OCI-LY7 (cell line): ENCODE measurements at places on chromosomes 1 and 21.

GRCh38 chr1:28249013-28249865, 10.1 kb upstream of the SESN2 start:
- DNase-seq = peak; percentile 85

DNA sequence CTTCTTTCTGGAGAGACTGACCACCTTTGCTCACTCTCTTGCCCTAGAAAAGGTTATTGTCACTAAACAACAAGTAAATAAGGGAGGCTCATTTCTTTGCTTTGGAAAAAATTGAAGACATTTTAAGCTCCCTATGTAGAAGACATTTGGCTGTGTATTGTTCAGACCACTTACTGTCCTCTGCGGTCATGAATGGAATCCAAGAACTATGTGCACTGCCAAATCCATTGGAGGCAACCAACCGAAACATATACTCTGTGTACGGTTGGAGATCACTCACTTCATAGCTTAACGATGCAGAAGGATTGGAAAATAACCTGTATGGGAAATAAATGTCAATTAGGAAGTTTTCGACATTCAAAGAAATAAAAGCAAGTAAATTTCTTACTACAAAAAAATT, 332.8 kb downstream of the KCTD3 start:
- DNase-seq = no peak

- no peak for DNase-seq
Measured at GRCh38 chr1:19752083-19752696, 47.5 kb downstream of the TMCO4 start.

GRCh38 chr1:161913482-161914140, 110.1 kb downstream of the OLFML2B start:
- DNase-seq = no peak

DNA sequence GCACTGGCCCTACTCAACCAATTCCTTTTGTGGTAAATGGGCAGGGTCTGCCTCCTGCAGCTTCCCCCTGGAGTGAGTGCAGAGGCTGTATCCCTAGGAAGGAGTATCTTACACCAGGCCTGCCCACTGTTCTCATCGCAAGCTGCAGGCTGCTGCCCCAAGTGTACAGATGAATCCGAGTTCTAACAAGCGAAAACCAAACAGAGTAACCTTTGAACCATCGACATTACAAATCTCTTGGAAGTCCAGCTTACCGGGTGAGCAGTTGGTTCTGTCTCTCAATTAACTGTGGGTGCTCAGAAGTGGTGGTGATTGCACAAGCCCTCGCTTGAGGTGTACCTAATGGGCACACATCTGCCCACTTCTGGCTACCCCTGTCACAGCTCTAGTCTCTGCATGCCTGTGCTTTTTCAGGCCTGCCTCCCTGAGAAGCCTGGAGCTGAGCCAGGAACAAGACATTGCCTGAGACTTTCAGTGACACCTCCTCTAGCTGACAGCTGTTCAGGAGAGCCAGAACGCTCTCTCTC, 22.7 kb downstream of the INAVA start:
- no peak for DNase-seq

GRCh38 chr1:64850846-64851245, 106.0 kb downstream of the RAVER2 start:
- no peak for DNase-seq

GRCh38 chr1:84301785-84302385, 377 bp downstream of the SAMD13 start:
- DNase-seq = peak; percentile 35

- DNase-seq = no peak
Measured at GRCh38 chr1:2136386-2137235, 58.0 kb downstream of the FAAP20 start.

GRCh38 chr1:94048413-94049164, 72.4 kb downstream of the ABCA4 start:
- DNase-seq = no peak

DNA sequence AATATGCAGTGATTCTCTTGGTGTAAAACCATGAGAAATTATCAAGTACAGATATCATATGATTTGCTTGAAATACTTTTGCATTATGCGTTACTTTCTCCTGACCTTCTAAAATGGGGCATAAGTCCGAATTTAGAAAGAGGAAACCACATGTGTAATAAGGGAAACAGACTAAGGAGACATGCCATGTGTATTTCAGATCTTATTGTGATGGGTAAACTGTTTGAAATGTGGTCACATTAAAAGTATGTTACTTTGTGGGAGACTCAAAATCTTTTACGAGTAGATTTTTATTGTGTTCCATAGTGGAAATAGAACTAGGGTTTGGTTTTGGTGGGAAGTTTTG, 173.0 kb downstream of the NFIA start:
- DNase-seq = no peak

DNA sequence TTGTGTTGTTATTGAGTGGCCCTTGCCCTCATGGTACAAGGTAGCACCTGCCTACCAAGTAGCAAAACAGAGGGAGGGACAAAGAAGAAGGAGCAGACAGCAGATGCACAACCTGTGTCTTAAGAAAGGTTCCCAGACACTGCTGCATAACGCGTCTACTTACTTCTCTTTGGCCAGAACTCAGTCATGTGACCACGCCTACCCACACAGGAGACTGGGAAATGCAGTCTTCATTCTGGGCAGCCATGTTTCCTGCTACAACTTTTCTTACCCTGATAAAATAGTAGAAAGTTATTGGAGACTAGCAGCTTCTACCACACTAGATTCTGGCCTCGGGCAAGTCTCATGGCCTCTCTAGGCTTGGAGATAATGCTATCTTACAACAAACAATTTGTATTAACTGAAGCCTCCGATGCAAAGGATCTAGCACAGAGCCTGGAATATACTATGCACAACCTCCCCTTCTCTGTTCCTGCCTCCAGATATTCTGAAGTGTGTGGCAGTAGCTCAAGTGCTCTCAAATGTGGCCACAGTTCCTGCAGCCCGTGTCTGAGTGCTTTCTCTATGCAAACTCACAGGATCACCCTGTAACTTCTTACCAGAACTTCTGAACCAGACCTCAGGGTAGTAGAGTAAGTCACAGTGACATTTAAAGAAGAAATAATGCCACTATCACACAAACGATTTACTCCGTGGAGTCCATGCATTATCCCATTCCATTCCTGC, 34.1 kb upstream of the BTG2 start:
- DNase-seq = peak; percentile 88

- no peak for DNase-seq
Measured at GRCh38 chr1:18090636-18091035, 17.0 kb upstream of the IGSF21 start.

- DNase-seq = no peak
Measured at GRCh38 chr1:110286564-110286963, 52.6 kb upstream of the RBM15 start.

- DNase-seq = no peak
Measured at GRCh38 chr1:33146003-33146402, 35.8 kb downstream of the TRIM62 start.

GRCh38 chr21:32351428-32351827, 41.4 kb downstream of the URB1 start:
- no peak for DNase-seq

DNA sequence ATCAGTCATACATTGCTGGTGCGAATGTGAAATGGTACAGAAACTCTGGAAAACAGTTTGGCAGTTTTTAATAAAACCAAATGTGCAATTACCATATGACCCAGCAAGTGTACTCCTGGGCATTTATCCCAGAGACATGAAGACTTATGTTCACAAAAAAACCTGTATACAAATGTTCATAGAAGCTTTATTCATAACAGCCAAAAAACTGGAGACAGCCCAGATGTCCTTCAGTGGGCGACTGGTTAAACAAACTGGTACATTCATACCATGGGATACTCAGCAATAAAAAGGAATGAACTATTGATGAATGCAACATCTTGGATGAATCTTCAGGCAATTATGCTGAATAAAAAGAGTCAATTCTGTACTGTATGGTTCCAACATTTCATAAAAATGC, 97.8 kb downstream of the DTL start:
- DNase-seq = no peak

- DNase-seq = no peak
Measured at GRCh38 chr1:3423245-3423829, 31.1 kb upstream of the ARHGEF16 start.

GRCh38 chr1:29033829-29034466, 89.8 kb downstream of the TMEM200B start:
- peak; percentile 64 for DNase-seq

GRCh38 chr21:35565204-35565611, 495.1 kb downstream of the SETD4 start:
- no peak for DNase-seq

DNA sequence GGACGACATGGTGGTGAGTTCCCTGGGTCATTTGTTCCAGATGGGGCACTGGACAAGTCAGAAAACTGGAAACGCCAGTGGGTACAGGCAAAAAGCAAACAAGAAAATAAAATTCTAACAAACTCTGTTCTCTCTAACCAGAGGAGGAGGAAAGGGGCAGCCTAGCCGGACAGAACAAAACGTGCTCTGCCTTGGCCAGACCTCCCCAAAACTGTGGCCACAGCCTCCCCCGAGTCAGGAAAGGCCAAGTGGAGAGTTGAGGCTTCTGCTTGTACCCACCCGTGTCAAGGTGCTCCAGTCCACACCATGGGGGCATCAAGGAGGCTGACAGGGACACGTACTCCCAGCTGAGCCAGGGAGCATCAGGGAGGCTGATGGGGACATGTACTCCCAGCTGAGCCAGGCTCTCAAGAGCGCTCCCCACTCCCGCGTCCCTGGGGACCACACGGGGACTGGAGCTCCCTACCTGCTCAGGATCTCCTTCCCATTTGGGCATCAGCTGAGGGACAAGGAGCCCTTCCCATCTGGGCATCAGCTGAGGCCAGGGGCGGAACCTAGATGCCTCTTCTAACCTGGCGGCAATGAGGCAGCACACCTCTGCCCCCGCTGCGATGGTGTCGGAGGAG, 154.8 kb upstream of the COL6A1 start:
- DNase-seq = no peak

GRCh38 chr1:183622884-183623785, 12.4 kb downstream of the ARPC5 start:
- DNase-seq = peak; percentile 82

GRCh38 chr1:158098256-158098655, 82.4 kb upstream of the CD1D start:
- DNase-seq = no peak

DNA sequence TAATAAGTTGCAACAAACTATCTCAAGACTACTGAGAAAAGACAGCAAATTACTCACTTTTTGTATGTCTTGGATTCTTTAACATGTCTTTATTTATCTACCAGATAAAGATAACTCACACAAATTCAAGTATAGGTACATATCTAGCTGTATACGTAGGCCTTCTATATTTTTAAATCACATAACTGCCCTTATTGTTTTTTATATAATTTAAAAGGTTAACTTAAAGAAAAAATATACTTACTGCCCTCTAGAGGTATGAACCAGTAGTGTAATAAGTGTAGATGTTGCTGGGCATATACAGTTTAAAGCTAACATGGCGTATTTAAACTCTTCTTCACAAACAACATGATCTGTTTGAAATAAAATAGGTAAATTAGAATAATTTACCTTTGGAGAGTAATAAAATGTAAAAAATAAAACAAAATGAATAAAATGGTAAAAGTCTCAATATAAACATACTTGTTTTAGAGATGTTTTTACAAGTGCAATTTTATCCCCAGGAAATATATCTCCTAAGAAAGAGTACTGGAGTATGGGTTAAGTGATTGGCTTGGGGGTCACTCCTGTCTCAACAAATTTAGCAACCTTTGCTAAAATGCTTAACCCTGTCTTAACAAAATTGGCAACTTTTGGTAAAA, 235.2 kb downstream of the KCNT2 start:
- DNase-seq = peak; percentile 35

DNA sequence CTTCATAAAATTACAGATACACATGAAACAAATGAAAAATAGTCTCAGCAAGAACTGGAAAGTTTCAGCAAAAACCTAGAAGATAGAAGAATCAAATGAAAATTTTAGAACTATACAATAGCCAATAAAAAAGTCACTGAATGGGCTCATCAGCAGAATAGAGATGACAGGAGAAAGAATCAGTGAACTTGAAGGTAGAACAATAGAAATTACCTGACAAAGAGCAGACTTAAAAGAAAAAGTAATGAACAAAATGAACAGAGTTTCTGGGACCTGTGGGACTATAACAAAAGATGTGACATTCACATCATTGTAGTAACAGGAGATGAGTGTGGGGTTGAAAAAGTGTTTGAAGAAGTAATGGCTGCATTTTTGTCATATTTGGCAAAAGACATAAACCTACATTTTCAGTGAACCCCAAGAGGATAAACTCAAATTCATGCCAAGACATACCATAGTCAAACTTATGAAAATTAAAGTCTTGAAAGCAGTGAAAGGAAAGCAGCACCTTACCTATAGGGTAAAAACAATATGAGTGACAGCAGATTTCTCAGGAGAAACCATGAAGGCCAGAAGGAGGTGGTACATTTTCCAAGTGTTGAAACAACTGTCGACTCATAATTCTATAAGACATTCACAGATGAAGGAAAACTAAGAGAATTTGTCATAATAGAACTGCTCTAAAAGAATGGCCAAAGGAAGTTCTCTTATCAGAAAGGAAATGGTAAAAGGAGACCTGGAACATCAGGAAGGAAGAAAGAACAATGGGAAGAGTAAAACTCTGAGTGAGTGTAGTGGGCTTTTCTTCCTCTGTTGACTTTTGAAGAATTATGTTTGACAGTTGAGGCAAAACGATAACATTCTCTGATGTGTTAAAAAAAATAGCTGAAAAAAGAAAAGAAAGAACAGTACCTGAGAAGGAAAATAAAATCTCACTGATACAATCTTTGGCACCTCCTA, 23.5 kb downstream of the NTPCR start:
- DNase-seq = no peak

DNA sequence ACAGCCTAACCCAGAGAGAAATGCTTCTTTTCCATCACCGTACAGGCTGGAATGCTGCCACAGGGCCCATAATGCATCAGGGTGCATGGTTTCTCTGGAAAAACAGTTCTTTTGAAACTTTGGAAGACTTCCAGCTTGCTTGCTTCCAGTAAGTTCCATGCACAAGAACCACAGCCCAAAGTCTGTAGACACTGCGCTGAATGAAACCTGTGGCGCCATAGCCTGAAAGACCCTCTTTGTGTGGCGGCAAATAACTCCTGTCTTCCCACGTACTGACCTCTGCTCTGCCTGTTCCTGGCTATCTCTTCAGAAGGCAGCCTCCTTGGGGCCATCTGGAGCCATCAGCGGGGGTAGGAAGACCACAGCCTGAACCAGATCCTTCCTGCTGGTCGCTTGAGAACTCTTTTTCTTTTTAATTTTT, 15.1 kb downstream of the MIIP start:
- DNase-seq = no peak
